Adrenal gland (tissue), 19 donors: ENCODE measurements at places on chromosomes 2 and 18. TPM values are rescaled to one million over a fixed set of nuclear protein-coding genes. Genes with fewer than 3 reads are reported as not detected.

DNA sequence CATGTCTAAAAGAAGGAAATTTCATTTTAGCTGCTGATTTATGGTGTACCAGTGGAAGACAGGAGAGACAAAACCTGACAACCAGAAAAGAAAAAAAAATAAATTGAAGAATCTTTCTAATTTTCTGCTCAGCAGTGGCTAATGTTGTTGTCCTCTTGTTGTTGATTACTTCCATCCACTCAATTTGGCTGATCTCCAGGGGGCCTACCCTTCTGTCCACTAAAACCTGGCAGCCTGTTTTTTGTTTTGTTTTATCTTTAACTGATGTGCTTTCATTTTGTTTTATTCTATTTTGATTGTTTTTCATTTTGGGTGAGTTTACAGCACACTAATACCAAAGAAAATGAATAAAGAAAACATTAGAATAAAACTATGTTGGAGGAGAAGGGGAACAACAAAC lies 27.4 kb downstream of the TFPI start:
- DNase-seq = no peak

DNA sequence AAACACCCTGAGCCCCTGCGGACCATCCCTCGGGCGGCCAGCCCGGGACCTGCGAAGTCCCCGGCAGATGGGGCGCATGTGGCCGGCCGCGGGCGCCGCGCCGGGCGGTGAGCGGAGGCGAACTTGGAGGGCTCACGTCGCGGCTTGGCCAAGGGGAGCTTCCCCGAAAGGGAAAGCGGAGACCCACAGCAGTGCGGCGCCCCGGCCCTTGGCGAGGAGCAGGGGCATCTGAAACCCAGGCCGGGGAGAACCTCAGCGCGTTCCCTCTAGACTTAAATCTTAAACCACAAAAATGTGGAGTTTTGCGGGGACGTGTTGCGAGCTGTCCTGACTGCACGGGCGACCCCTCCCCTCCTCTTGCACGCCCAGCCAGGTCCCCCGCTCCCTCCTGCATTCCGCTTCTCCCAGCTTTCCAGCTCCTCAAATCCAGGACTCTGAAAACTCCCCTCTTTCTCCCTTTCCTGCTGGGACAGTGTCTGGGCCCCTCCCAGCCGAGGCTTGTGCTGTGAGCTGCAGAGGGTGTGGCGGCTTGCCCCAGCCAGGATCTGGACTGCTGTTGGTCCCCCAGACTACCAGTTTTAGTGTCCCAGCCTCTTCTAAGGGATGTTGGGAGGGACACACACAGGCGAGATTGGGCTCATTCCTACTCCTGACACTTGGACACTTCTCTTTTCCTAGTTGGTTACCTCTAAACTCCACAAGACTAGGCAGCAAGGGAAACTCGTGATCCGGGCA lies 1.3 kb downstream of the FMNL2 start:
- DNase-seq = peak; percentile 63

GRCh38 chr18:47407736-47408135 lies 156.3 kb upstream of the SKOR2 start:
- DNase-seq = no peak

The G6PC2 gene
- not detected for total RNA-seq

DNA sequence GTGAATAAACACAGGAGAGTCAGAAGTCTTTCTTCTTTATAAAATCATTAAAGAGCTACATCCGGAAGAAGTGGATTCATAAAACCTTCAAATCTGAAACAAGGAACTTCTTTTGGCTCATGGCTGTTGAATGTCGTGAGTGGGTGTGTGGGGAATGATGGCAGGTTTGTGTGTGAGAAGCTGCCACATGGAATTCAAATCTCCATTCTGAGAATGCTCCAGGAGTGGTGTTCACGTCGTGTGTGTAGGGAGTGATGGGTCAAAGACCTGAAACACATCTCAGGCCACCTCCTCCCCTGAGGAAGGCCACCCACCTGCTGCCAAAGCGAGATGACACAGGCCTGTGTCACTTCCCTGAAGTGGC lies 28.9 kb downstream of the FAM228A start:
- no peak for DNase-seq

The CHRND gene
- not detected for total RNA-seq
